ENCODE measurements at places on chromosomes 5 and 9.

DNA sequence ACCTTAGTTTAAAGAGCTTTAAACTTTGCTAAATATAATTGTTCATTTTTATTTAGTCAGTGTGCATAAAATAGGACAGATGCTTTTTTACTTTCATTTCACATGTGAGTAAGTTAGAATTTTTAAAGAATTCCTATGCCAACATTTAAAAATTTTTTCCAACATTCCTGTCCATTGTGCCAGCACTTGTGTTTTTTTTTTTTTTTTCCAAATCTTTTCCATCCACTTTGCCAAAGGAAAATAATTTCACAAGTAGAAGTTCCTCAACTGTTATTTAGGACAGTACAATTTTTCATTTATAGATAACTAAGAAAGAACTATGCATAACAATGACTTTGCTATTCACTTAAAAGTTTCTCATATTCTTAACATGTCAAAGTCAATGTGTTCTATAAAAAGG is 189.5 kb downstream of the ADAMTS6 start:
- H3K27ac ChIP-seq: no peak overlapping the region
- no peak for DNase-seq
- H3K4me3 ChIP-seq: no peak overlapping the region
- H3K36me3 ChIP-seq: no peaks in the 10 kb centered on the region
- no peaks in the 10 kb centered on the region for H3K4me1 ChIP-seq
- H3K27me3 ChIP-seq: no peaks in the 10 kb centered on the region

- H3K27me3 ChIP-seq: no peaks in the 10 kb centered on the region
- no peak overlapping the region for H3K27ac ChIP-seq
- no peaks in the 10 kb centered on the region for H3K36me3 ChIP-seq
- H3K4me1 ChIP-seq: no peaks in the 10 kb centered on the region
- no peak for DNase-seq
Observed at GRCh38 chr5:107893642-107894041, 222.9 kb upstream of the EFNA5 start.

GRCh38 chr5:53560506-53561191 is at the start of gene NDUFS4:
Gene NDUFS4, plus strand, starts transcription at chr5:53560639. Its CDS starts 24 bp downstream, at chr5:53560663.
- no peaks in the 10 kb centered on the region for H3K36me3 ChIP-seq
- peak; percentile 10 for DNase-seq
- peaks cover 12% of the 10 kb centered on the region for H3K4me1 ChIP-seq
- H3K27ac ChIP-seq: peak within 1 kb of the TSS; percentile 93
- no peaks in the 10 kb centered on the region for H3K27me3 ChIP-seq
- H3K4me3 ChIP-seq: peak within 1 kb of the TSS; percentile 79

GRCh38 chr5:61768692-61769281 is 436.7 kb downstream of the ZSWIM6 start:
- no peaks in the 10 kb centered on the region for H3K36me3 ChIP-seq
- peaks cover 15% of the 10 kb centered on the region for H3K27me3 ChIP-seq
- no peak overlapping the region for H3K27ac ChIP-seq
- H3K4me1 ChIP-seq: no peaks in the 10 kb centered on the region

GRCh38 chr5:152673601-152674000 is 268.5 kb upstream of the NMUR2 start:
- no peaks in the 10 kb centered on the region for H3K4me1 ChIP-seq
- DNase-seq: no peak
- H3K4me3 ChIP-seq: no peak overlapping the region
- no peak overlapping the region for H3K27ac ChIP-seq
- H3K36me3 ChIP-seq: no peaks in the 10 kb centered on the region

DNA sequence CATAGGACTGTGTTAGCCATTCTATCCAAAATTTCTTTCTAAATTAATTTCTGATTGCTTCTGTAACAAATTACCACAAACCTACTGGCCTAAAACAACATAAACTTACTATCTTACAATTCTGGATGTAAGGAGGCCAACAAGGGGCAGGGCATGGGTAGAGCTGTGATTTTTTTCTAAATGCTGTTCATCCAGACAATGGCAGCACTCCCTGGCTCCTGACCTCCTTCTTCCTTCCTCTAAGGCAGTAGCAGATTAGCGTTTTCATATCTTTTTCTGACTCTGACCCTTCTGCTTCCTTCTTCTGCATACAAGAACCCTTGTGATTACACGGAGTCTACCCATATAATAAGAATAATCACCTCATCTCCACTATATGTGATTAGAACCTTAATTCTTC is 1005.8 kb downstream of the CDH12 start:
- no peak overlapping the region for H3K27ac ChIP-seq
- no peak overlapping the region for H3K4me3 ChIP-seq
- H3K27me3 ChIP-seq: no peaks in the 10 kb centered on the region
- DNase-seq: no peak
- H3K36me3 ChIP-seq: no peaks in the 10 kb centered on the region
- H3K4me1 ChIP-seq: peaks cover 6% of the 10 kb centered on the region

Measured in esophagus squamous epithelium (tissue), 5 donors.